ENCODE measurements at places on chromosomes 6 and 20.

GRCh38 chr20:19934792-19935491, 82.2 kb upstream of the NAA20 start:
- DNase-seq: no peak

- no peak for DNase-seq
Measured at GRCh38 chr6:44701637-44702101, 314.2 kb downstream of the CDC5L start.

DNA sequence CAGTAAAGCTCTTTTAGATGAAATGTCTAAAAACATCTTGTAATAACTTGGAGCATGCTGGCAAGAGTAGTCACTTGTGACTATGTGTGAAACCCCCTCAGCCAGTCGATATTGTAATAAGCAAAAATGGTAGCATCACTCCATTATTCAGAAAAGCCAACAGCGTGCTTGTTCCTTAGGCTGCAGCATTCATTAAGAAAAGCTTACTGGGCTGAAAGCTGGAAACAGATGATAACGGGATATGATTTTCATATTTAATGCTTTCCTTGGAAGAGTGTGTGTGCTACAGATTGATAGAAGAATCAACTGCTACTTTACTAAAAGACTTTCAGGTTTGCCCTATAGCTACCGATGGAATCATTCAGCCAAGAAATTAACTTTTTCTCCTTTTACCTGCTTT, 20.3 kb downstream of the KIZ start:
- DNase-seq: no peak

- DNase-seq: no peak
Measured at GRCh38 chr6:135637701-135638100, 140.2 kb upstream of the AHI1 start.

- no peak for DNase-seq
Measured at GRCh38 chr20:57428324-57429158, 37.3 kb downstream of the RBM38 start.

GRCh38 chr6:124996411-124996810, 34.2 kb downstream of the RNF217 start:
- DNase-seq: no peak

DNA sequence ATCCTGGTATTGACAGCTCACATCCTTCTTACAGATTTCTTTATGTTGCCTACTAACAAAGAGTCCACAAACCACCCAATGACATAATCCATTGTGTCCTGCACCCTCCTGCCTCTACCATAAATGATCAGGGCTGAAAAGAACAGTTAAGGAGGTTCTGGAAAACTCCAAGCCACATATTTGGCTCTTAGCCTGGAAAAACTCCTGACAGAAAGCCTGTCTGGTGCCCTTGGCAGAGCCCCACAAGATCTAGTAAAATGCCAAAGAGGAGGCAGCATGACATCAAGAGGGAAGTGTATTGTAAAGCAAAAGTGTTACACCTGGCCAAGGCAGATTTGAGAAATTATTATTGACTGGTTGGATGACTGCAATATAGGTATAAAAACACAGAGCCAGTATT, 126.4 kb upstream of the VGLL2 start:
- no peak for DNase-seq

GRCh38 chr6:13557841-13558240, 16.6 kb upstream of the SIRT5 start:
- DNase-seq: no peak

GRCh38 chr20:64036346-64037198, 590 bp downstream of the C20orf204 start:
- no peak for DNase-seq

GRCh38 chr6:150887978-150888563, 22.6 kb downstream of the MTHFD1L start:
- no peak for DNase-seq

DNA sequence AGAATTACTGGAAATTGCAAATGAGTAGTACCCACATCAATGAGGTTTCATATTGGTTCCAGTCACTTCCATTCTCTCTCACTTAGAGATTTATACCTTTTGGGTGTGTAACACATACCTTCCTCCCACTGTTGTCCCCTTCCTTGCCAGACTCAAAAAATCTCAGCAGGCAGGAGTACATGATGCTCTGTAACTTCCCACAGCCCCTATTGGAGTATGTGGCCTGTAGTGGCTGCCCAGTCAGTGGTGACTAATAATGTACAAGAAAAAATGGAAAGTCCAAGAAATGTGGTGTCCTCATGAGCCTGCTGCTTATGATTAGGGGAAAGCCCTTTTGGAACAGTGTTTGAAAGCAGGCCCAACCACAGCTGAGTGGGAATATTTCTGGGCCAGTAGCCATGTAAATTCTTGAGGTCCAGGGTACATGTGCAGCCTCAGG, 312.0 kb downstream of the ZFAND3 start:
- no peak for DNase-seq

GRCh38 chr20:56786503-56786902, 157.4 kb downstream of the TFAP2C start:
- no peak for DNase-seq

GRCh38 chr6:114833211-114833610, 490.4 kb upstream of the HS3ST5 start:
- no peak for DNase-seq

- DNase-seq: no peak
Measured at GRCh38 chr6:45688180-45688579, 310.4 kb upstream of the SUPT3H start.

DNA sequence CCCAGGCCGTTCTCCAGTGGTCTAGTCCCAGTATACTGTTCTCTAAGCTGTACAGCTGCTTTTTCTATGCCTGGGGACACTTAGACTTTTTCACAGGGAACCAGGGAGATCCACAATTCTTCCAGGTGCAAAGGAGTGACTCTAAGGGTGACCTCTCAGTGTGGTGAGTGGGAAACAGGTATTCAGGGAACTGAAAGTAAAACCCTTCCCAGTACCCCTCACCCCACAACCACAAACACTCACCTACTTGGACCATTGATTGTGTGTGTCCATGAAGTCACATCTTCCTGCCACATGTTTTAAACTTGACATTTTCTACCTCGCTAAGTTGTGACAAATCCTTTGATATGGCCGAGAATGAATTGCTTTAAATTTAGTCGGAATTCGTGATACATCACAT, 183.6 kb downstream of the CLIC5 start:
- no peak for DNase-seq

DNA sequence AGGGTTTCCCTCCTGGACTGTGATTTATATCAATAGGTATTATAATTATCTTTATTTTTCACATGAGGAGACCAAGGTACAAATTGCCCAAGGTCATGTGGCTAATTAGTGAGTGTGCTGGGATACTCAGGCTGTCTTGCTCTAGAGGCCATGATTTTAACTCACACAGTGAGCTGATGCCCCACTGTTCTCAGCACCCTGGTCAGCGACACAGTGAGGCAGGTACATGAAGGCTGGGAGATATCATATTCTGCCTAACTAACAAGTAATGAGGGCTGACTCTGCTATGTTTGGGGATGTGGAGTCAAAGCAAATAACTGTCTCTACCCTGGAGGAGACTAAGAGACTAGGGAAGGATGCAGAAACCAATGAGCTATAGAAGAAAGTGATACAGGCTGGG, 501.1 kb downstream of the PTPRT start:
- no peak for DNase-seq

DNA sequence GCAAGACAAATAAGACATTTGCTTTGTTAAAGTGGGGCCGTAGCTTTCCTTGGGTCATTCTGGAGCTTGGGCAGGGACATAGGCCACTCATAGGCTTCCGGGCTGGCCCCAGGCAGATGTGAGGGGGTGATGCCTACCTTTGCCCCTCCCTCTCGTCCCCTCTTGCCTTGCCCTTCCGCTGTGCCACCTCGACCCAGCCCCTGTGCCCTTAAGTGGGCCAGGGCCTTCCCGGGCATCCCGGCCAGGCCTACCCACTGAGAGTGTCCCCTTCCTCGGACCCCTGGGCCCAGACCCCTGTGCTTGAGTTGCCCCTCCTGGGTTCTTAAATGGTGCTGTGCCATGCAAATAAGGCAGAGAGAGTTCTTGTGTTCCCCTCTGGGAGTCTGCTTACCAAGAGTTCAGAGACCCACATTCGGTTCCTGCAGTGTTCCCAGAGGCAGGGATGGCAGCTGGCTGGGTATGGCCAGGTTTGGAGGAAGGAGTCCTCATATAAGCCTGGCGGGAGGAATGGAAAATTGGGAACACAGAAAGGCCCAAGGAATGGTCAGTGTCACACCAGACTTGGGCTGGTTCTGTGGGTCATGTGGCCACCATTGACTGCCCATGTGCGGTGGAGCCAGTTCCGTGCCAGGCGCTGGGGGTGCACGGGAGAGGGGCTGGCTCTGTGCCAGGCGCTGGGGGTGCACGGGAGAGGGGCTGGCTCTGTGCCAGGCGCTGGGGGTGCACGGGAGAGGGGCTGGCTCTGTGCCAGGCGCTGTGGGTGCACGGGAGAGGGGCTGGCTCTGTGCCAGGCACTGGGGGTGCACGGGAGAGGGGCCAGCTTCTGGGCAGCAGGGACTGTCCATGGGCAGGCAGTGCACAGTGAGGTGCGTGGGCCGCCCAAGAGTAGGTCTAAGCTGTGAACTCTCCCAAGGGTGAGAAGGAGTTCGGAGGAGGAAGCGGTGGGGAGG, 173.5 kb upstream of the SNX9 start:
- DNase-seq: no peak

DNA sequence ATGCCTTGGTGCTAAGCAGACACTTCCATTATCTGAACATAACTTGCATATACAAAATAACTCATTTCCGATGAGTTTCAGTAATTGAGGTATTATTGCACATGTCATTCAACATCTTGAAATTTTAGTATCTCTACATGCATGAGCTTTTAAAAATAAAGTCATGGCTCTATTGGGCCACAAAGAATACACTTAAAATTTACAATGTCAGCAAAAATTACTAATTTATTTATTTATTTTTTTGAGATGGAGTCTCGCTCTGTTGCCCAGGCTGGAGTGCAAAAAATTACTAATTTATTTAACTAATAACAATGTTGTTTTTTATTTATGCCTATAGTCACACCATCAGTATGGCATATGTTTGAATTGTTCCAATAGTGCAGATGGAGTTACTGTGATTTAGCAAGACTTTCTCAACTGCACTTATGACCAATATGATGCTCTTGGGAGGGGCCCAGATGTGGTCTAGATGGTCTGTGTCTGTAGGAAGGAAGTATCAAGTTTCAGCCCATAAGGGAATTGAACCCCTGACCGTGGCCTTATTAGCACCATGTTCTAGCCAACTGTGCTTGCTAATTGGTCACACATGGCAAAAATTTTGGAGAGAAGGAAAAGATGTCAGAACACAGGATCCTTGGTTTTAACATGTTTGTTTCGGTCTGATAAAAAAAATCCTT, 370.7 kb upstream of the TSHZ2 start:
- DNase-seq: no peak

DNA sequence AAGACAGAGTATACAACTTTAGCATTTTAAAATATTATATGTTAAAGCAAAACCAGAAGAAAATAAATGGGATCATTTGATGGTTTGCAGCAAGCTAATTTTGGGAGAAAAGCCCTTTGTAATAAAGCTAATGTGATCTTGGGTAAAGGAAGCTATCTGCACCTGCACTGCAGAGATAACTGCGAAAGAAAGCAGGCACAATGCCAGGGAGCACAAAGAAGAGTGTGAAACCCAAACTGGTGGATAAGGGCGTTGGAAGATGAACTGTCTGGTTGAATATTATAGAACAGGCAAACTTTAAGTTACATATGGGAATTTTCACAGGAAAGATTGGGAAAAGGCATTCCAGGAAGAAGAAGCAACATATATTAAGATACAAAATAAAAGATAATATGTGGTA, 179.2 kb upstream of the KHDRBS2 start:
- no peak for DNase-seq

DNA sequence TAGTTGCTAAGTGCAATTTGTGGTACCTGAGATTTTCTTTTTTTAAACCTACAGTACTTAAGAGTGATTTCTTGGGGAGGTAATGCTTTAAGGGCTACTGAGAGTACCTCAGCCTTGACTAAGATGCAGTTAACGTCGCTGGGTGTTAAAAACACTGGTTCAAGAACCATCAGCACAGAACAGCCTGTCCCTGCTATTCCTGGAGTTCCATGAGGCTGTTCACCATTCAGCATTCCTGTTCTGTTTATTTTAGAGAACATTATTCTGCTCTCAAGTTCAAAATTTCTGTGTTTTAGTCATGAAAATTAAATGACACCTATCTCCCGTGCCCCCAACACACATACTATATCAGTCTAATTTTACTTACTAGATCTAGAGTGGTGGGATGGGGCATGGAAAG, 1.7 kb upstream of the PRELID3B start:
- DNase-seq: no peak

DNA sequence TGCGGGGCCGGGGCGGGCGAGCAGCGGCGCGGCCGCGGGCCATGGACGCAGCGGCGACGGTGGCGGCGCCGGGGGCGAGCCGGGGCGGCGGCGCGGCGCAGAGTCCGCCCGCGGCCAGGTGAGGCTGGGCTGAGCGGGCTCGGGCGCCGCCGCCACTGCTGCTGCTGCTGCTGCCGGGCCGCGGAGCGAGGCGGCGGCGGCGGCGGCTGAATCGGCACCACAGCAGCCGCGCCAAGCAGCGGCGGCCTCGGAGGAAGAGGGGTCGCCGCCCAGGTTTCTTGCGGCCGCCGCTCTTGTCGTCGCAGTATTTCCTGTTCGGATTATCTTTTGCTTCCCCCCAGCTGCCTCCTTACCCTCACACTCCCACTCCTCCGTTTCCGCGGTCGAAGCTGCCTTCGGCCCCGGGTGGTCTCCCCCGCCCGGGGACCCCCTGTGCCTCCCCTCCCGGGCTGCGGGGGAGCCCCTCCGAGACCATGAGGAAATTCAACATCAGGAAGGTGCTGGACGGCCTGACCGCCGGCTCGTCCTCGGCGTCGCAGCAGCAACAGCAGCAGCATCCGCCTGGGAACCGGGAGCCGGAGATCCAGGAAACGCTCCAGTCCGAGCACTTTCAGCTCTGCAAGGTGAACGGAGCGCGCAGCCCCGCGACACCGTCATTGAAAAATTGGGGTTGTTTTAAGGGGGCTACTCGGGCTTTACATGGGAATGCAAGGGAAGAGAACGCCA, at the start of gene STXBP5:
Gene STXBP5, plus strand, starts transcription at position 358 of the 726 bp plus-strand sequence. Its CDS starts 116 bp downstream, at position 474.
- DNase-seq: peak; percentile 19

GRCh38 chr6:93017213-93017612, 402.1 kb downstream of the EPHA7 start:
- no peak for DNase-seq

DNA sequence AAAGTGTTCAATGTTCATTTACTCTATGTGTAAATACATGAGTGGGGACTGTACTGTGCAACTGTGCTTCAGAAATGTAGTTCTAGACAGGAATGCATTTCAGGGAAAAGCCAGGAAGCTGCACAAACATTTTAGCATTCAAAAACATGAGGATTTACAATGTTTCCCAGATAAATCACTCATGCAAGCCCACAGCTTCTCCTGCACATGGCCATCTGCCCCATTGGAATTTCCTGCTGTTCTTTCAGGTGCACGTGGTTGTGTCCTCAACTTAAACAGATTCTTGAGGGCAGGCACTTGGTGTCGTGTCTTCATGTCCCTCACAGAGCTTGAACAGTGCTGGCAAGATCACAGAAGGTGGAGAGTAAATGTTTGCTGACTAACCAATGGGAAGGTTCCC, 101.5 kb downstream of the UNC5CL start:
- no peak for DNase-seq

Measured in activated T-helper 1 cell treated with Interleukin-2 at 50 U/mL for 16 hours (primary cell).